Kidney (tissue), 22 donors: ENCODE measurements at places on chromosomes 13 and 19. TPM values are rescaled to one million over a fixed set of nuclear protein-coding genes. Genes with fewer than 3 reads are reported as not detected.

RFXANK gene
- polyA plus RNA-seq: 133 TPM

TTC9B gene
- polyA plus RNA-seq: not detected

HIF3A gene
- 3.3 TPM for polyA plus RNA-seq

C2CD4C gene
- 0.99 TPM for polyA plus RNA-seq

KLK15 gene
- 2.7 TPM for polyA plus RNA-seq

IFNL2 gene
- polyA plus RNA-seq: not detected

TYROBP gene
- 64.2 TPM for polyA plus RNA-seq

PRX gene
- polyA plus RNA-seq: 12.6 TPM

- DNase-seq: peak; percentile 76
Measured at GRCh38 chr19:1945899-1946298, 4.9 kb downstream of the CSNK1G2 start.

GRCh38 chr13:97548138-97548537 lies 114.2 kb downstream of the RAP2A start:
- no peak for DNase-seq

- DNase-seq: no peak
Measured at GRCh38 chr13:106507560-106508274, 27.7 kb downstream of the EFNB2 start.

GRCh38 chr19:48830088-48830487 lies 6.2 kb downstream of the HSD17B14 start:
- no peak for DNase-seq

GRCh38 chr13:36418022-36418805 lies 14.1 kb upstream of the CCNA1 start:
- no peak for DNase-seq

DNA sequence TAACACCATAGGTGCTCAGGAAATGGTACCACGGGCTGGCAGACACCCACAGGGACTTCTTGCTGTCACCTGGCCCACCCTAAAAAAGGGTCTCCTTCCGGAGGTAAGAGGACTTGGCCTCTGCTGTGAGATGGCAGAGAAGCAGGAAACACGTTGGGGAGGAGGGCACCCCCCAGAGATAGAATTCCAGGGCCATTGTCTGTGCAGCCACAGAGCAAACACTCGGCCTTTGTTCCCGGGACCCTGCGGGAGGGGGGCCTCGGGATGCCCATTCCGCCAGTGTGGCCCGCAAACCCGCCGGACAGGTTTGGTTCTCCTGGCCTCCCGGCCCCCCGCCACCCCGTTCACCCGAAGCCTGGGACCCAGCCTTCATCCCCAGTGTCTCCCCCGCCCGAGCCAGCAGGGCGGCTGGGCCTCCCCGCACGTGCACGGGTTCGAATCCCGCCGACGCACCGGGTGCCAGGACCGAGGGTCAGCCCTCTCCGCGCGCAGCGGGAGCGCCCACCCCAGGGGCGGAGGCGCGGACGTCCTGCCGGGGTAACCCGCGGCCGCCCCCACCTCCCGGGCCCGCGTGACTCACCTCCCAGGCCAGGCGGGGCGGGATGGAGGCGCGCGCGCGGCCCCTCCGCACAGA lies 714 bp downstream of the PLPP2 start:
- peak; percentile 63 for DNase-seq

- DNase-seq: no peak
Measured at GRCh38 chr19:50497022-50497405, 14.0 kb downstream of the JOSD2 start.

- no peak for DNase-seq
Measured at GRCh38 chr19:2491130-2491801, 15.3 kb downstream of the GADD45B start.

- no peak for DNase-seq
Measured at GRCh38 chr19:7067716-7068115, 1.8 kb upstream of the ZNF557 start.

DNA sequence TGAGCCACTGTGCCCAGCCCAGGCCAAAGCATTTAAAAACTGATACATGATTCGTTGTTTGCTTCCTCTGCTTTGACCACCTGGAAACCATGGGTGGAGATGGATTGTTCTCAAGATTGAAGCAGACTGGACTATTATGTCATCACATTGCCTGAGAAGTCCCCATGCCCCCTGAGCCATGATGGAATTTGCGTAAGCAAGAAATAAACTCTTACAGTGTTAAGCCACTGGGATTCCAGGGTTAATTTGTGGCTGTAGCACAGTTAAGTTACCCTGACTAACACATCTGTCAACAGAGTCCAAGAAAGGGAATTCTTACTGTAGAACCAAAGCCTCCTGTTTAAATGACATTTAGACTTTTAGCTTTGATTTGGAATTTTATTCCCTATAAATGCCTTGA lies 19.4 kb upstream of the DHRS12 start:
- no peak for DNase-seq

DNA sequence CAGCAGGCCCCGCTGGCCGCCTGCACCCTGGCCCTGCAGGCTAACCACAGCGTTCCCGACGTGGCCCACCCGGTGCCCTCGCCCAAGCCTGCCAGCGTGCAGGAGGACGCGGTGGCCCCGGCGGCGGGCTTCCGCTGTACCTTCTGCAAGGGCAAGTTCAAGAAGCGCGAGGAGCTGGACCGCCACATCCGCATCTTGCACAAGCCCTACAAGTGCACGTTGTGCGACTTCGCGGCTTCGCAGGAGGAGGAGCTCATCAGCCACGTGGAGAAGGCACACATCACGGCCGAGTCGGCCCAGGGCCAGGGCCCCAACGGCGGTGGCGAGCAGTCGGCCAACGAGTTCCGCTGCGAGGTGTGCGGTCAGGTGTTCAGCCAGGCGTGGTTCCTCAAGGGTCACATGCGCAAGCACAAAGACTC lies 72.1 kb downstream of the ZNF536 start:
- no peak for DNase-seq

DNA sequence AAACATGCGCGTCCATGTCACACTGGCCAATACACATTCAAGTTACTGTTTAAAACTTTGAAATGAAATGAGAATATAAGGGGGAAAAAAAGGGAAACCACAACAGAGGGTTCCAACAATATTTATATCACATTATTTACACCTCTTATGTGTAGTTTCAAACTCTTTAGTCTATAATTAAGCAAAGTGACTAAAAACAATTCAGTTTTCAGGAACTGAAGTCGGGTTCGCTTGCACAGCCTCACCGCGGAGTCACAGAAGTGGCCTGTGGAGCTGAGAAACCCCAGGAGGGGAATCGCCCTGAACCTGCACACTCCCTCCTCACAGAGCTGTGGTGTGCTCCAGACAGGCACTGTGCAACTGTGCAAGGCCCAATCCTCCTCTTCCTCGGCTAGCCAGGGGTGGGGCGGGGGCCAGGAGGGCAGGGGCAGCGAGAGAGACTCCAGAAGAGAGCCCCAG lies 75.9 kb downstream of the STK24 start:
- DNase-seq: no peak
